Ureter (tissue), 1 donor: ENCODE measurements at places on chromosomes 6 and 20. TPM values are rescaled to one million over a fixed set of nuclear protein-coding genes. Genes with fewer than 3 reads are reported as not detected.

DNA sequence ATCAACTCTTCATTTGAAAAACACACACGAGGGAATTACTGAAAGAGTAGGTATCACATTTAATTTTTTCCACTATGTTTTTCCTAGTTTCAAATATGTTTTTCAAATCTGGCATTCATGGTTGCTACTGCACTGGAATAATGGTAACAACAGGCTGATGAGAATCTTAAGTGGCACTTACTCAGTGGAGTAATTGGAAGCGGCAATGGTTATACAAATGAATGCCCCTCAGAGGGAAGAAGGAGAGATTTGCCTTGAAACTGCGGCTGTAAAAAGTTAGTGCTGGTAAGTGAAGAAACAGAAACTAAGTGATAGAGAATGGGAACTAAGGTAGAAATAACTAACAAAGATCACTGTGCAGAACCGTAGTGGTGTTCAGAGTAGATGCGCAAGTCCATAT is 41.0 kb upstream of the PDE7B start:
- no peak for DNase-seq

GRCh38 chr20:7856756-7857155 is 83.5 kb downstream of the HAO1 start:
- no peak for DNase-seq

SLC22A16 gene
- total RNA-seq: not detected

GRCh38 chr20:37522260-37523011 is 1.4 kb downstream of the NNAT start:
- no peak for DNase-seq

AIF1 gene
- total RNA-seq: 6.7 TPM

PERP gene
- 95.5 TPM for total RNA-seq

EFCAB8 gene
- total RNA-seq: 1.0 TPM

DNA sequence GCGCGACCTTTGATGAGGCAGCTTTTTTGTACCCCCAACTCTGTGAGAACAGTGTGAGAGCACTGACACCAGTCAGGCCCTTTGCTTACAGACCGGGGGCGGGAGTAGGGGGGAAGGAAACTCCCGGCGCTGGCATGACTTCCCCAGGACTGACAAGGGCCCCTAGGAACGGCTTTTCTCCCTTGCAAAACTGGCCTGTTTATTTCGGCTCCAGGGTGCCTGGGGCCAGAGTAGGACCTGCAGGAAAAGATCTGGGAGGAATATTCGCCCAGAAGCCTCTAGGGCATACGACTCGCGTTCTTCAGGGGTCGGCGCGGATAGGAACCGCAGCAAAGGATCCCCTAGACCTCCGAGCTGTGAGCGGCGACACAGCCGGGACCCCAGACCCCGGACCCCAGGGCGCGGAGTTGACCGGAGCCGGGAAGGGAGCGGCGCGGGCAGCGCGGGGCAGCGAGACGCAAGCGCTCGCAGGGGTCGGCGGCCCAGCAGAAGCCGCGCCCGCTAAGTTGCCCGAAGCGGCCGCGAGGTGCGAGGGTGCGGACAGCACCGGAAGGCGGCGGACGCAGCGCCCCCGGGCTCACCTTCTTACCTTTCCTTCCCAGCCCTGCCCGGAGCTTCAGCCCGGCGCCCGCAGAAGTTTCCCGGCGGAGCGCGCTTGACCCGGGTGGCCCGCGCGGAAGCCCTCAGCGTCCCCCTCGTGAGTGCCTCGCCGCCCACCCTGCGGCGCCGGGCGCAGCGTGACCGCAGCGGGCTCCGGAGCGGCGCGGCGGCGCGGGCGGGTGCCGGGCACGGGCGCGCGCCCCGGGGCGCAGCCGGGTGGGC is at the start of gene POPDC3:
Gene POPDC3, minus strand, starts transcription at position 771 of the 822 bp plus-strand sequence. CDS start 18,105 bp downstream, outside the sequence.
- no peak for DNase-seq

GRCh38 chr6:150633486-150633834 is 33.8 kb downstream of the PLEKHG1 start:
- no peak for DNase-seq

- DNase-seq: no peak
These were observed 279.3 kb downstream of the HACE1 start for GRCh38 chr6:104580452-104580851.

MPC1 gene
- total RNA-seq: 53.9 TPM

DNA sequence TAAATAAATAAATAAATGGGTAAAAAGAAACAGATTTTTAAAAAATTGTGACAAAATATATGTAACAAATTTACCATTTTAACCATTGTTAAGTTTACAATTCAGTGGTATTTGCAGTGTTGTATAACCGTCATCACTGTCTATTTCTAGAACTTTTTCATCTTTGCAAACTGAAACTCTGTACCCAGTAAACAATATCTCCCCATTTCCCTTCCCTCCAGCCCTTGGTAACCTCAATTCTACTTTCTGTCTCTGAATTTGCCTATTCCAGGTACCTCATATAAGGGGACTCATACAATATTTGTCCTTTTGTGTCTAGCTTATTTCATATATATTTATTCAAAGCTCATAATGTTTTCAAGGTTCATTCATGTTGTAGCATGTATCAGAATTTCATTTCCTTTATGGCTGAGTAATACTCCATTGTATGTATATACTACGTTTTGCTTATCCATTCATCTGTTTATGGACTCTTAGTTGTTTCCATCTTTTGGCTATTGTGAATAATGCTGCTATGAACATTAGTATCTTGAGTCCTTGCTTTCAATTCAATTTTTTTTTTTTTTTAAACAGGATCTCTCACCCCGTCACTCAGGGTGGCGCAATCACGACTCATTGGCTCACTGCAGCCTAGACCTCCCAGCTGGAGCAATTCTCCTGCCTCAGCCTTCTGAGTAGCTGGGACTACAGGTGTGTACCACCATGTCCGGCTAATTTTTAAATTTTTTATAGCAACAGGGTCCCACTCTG is 8.9 kb downstream of the MANBAL start:
- no peak for DNase-seq

DNA sequence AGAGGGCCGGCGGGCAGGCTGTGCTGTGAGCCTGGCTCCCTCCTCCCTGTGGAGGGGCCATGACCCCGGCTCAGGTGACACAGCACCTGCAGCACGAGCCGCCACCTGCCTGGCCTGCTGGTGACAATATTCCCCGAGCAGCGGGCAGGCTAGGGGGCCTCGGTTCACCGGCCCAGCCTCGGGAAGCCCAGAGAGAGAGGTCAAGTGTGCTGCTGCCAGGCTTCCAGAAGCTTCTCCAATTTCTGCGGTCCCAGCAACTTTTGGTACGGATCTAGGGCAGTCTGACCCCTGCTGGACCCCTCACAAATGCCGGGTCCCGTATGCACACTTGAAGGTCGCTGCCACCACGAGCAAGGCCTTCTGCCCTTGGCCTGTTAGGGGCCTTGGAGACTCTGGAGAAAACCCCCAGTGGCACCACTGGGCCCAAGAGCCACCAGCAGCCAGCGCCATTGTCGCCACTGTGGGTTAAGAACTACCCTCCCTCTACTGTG is 38.6 kb upstream of the NOL4L start:
- DNase-seq: no peak

DNA sequence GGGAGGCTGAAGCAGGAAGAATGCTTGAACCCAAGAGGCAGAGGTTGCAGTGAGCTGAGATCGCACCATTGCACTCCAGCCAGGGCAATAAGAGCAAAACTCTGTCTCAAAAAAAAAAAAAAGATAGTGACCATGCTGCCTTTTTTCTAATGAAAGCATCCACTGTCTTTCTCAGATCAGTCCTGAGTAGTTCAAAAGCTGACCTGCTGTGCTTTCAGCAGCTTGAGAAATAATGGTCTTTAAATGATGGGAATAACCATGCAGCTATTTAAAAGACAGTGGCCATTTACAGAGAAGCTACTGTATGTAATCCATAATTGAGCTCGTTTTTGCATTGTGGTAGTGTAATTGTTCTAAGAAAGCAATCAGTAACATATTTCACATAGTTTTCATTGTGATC is 36.1 kb downstream of the DSTN start:
- DNase-seq: no peak

DNA sequence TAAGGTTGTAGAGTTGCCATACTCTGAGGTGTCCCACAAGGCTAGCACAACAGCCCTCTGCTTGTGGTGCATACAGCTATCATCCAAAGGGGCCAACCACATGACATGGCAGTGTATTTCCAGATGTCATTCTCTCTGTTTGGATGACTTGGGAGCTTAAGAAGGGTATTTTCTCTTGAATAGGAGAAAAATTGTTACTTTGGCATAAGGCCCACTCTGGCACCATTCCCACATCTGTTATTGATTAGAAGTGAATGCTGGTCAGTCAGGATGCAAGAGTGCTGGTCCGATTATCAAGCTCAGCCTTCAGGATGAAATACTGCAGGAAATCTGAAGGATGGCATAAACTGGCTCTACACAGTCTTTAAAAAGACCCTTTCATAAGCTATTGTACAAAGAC is 83.6 kb upstream of the C20orf144 start:
- no peak for DNase-seq

GRCh38 chr20:4956200-4956810 is 45.0 kb downstream of the SLC23A2 start:
- no peak for DNase-seq

DNA sequence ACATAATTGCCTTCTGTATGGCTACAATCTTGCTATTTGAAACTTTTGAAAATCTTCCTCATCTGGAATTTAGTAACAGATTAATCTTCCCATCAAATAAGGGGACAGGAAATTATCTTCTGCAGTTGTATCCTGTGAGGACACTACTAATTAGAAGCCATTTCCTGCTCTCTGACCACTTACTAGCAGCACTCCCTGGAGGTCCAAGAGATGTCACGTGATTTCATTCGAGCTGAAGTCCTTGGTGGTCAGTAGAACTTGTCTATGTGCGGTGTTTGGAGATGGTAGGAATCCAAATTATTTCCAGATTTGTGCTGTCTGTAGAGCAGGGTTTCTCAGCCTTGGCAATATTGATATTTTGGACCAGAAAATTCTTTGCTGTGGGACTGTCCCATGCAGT is 202.5 kb downstream of the TFAP2B start:
- no peak for DNase-seq

GRCh38 chr20:60066438-60066823 is 108.2 kb downstream of the CDH26 start:
- no peak for DNase-seq

FBXO30 gene
- 12.1 TPM for total RNA-seq

GGT7 gene
- 27.3 TPM for total RNA-seq

DNA sequence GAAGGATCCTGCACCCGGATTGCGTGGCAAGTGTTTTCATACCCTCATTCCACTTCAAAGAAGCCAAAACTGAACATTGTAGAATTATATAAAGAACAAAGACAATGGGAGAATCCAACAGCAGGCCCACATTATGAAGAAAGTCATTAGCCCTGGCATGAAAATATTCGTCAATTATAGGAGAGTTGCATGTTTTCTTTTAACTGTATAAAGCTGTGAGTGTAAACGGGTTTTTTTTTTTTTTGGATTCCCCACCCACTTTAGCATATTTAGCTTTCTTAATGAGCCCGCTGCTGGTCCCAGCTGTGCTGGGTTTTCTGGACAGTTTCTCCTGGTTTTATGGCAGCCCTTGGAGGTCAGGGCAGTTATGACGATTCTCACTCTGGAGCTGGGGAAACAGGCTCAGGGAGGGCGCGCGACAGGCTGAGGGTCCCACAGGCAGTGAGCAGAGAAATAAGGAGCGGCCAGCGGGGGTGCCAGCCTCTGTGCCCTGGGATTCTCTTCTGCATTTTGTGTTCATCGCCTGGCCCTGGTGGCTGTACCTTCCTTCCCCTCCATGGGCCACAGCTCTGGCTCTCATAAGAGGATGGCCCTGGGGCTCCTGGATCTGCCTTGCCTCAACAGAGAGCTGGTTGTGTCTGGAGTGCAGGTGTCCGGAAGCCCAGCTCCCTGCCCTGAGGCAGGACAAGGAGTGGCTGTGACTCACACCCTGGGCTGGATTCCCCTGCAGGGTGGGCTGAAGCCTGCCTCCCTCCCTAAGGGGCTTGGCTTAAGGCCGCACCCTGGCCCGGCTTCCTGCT is 24.1 kb upstream of the SULF2 start:
- DNase-seq: peak; percentile 68

- DNase-seq: no peak
These were observed 67.7 kb upstream of the IRAK1BP1 start for GRCh38 chr6:78799682-78800081.

GRCh38 chr6:116530436-116530835 is 15.0 kb downstream of the TRAPPC3L start:
- DNase-seq: no peak

SNAI1 gene
- total RNA-seq: 5.8 TPM

GRIK2 gene
- total RNA-seq: 1.8 TPM

GJE1 gene
- total RNA-seq: not detected

CDH26 gene
- total RNA-seq: 31.0 TPM

- no peak for DNase-seq
These were observed 83.3 kb downstream of the SYCP2 start for GRCh38 chr20:59850018-59850641.

DNA sequence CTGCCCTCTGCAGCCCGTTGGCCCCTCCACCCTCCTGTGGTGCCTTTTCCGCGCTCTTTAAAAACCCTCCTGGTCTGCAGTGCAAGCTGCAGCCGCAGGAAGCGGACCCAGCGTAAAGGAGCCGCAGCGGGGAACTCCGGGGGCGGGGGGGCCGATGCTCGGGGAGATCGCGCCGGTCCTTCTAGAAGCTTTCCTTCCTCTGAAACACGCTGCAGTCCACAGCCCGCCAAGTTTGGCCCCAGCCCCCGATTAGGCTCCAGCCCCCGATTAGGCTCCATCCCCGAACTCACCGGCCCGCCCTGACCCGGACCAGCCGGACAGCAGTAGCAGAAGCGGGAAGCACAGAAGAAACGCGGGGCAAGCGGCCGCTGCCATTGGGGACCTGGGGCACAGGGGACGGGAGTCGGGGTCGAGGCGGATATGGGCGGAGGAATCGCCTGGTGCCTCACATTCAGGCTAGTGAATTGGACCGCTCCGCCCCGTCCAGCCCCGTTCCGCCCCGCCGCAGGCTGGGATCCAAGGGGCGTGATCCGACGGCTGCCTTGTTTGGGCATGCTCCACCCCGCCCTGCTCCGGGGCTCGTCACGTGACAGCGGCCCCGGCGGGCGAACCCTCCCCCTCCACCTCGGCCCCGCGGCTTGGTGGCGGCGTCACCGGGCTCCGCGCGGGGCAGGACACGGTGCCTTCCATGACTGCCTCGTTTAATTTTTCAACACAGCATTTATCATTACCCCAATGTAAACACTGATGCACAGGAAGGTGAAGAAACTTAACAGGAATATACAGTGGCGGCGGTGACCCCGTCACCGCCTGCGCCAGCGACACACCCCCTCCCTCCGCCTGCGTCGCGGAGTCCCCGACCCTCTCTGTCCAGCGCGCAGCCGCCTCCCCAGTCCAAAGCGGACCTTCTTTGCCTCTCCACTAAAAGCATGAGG is 20.3 kb downstream of the RAET1L start:
- peak; percentile 95 for DNase-seq

- no peak for DNase-seq
These were observed 186.6 kb downstream of the SOX4 start for GRCh38 chr6:21780141-21780540.

GRCh38 chr6:16490616-16491015 is 252.2 kb downstream of the GMPR start:
- DNase-seq: no peak
